Anterior cingulate cortex (tissue), 58 donors: ENCODE measurements at places on chromosomes 12 and 14.

GRCh38 chr12:71186571-71187288 lies 28.9 kb upstream of the TSPAN8 start:
- DNase-seq: no peak

- DNase-seq: no peak
Observed at GRCh38 chr14:50025776-50026175, 90.6 kb downstream of the VCPKMT start.

DNA sequence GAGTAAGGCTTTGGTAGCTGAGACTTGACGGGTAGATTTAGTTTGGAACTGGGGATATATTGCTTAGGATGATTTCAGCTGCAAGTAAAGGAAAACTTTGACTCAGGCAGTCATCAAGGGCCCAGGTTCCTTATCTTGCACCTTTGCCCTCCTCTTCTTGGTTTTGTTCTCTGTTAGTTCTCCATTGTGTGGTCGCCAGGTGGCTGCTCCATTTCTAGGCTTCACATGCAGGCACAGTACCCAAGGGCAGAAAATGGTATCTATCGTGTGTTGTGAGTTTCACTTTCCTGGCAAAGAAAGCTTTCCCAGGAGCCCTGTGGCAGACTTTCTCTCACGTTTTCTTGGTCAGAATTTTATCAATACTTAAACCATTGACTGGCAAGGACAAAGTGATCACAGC lies 50.8 kb downstream of the VRK1 start:
- no peak for DNase-seq

GRCh38 chr12:30357766-30358490 lies 337.7 kb downstream of the IPO8 start:
- no peak for DNase-seq

- no peak for DNase-seq
Observed at GRCh38 chr14:82694820-82695219, 1161.2 kb upstream of the SEL1L start.

DNA sequence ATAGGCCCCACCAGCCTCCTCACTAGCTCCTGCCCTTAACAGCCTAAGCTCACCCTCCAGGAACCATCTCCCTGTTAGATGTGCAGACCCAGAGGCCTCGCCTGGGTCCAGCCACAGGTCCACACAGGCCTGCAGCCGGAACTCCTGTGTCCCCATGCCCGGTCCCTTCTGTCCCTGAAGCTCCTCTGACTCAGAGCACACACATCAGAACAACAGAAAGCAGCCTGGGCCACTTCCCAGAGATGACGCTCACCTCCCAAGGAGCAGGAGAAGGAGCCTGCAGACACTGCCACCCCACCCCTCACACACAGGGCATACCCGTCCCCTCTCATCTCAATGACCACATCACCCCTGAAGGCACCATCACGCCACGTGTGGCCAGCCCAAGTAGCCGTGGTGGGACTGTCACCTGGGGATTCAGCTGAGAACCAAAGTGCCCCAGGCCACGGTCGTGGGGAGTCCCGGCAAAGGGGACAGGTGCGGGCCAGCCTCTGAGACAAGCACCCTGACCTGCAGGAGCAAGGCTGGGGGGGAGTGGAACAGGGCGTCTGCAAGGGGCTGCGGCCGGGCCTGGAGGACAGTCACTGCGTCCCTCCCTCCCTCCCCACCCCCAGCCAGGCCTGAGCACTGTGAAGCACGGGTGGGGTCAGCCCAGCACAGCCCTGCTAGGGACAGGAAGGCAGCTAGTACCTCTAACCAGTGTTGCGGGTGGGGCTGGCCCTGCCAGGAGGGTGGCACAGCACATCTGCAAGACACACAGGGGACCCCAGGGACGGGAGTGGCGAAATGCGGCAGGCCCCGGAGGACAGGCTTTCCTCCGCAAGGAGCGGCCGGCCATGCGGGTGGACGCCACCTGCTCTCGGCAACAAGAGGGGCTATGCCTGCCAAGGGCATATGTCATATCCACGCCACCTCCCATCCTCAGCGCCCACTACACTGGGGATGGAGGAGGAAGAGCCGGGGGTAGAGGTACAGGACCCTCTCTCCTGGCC lies 5.5 kb downstream of the AKT1 start:
- DNase-seq: no peak

DNA sequence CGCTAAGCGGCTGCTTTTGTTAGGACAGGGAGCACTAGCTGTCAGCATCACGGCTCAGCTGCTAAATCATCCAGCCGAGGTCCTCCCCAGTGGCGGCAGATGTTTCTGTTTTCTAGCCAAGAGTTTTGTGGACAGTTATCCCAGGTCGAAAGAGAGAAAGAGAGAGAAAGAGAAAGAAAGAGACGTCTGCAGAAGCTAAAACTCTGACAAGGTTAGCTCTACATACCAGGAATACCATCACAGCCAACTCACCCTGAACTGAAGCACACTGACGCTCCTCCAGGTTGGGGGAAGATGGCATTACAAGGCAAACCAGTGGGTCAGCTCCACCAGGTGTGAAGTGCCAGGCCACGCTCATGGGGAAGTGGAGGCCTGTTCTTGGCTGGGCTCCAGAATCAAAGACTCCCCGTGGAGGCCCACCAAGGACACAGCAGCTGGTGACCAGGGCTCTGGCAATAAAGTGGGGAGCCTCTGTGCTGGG lies 64.9 kb upstream of the DICER1 start:
- DNase-seq: no peak

- no peak for DNase-seq
Observed at GRCh38 chr12:13992106-13992505, 10.7 kb upstream of the GRIN2B start.

DNA sequence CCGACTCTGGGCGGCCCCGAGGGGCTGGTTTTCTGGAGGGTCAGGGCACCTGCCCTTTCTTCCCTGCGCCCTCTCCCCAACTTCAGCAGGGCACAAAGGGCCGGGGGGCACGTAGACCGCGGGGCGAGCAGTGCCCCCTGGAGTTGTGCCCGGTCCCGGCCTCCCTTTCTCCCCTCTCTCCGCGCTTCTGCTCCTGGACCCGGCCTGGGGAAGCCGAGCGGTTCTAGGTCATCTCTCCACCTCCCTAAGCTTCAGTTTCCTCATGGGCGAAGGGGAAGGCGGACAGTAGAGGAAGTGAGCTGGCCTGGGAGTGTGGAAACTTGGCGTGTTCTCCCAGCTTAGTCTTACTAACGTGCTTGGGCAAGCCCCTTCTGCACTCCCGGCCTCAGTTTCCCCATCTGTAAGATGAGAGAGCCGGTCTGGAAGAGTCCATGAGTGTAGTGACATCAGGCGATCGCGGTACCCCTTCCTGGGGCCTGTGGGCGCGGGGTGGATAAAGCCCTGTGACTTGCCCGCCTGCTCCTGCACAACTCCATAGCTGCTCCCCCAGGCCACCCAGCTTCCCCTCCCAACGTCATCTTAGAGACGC lies 158.6 kb upstream of the PARP11 start:
- DNase-seq: no peak

DNA sequence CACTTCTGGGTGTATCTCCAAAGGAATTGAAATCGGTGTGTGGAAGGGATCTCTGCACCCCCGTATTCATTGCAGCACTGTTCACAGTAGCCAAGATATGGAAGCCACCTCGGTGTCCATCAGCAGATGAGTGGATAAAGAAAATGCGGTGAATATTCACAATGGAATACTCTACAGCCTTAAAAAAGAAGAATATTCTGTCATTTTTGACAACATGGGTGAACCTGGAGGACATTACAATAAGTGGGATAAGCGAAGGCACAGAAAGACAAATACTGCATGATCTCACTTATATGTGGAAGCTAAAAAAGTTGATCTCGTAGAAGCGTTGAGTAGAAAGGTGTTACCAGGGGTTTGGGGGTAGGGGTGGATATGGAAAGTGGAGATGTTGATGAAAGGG lies 111.9 kb downstream of the BEGAIN start:
- DNase-seq: no peak

DNA sequence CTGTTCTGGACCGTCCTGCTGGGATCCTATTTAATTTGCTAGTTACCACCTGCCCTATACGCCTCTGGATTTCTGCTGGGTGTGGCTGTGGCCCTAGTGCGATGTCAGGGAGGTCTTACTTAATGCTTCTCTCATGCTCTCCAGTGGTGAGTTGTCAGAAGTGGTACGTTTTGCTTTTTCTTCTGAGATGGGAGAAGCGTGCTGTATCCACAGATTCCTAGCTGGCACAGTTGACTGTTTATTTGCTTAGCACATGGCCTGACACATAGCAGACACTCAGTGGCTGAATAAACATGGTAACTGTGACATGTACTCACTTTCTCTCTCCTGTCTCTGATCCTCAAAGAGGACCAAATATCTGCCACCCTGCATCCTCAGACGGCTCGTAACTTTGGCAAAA lies 107.3 kb downstream of the CACNA1C start:
- DNase-seq: no peak

DNA sequence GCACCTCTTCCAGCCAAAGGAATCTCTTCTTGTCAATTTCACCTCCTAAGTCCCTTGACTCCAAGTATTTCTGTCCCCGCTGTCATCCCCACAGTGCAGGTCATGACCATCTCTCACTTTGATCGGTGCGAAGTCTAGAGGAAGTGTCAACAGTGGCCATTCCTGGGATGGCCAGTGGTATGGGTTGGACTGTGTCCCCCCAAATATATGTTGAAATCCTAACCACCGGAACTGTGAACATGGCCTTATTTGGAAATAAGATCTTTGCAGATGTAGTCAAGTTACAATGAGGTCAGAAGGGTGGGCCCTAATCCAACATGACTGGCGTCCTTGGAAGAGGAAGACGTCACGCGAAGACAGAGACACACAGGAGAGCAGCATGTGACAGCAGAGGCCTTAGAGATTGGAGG lies 155.9 kb upstream of the PRMT8 start:
- no peak for DNase-seq

DNA sequence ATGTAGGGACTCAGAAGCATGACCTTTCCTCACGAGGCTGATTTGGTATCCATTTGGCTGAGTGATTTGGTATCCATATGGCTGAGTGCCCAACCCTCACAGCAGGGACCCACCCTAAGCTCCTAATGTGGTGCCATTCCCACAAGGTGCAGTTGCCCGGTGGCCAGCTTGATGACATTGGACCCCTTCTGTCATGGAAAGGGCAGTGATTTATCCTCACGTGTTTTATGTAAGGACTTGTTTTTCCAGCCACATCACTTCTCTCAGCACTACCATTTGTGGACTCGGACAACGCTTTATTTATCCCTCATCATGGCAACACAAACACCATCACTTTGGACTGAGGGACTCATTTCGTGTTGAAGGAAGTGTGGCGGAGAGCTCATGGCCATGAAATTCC lies 8.5 kb upstream of the CDC42BPB start:
- no peak for DNase-seq

DNA sequence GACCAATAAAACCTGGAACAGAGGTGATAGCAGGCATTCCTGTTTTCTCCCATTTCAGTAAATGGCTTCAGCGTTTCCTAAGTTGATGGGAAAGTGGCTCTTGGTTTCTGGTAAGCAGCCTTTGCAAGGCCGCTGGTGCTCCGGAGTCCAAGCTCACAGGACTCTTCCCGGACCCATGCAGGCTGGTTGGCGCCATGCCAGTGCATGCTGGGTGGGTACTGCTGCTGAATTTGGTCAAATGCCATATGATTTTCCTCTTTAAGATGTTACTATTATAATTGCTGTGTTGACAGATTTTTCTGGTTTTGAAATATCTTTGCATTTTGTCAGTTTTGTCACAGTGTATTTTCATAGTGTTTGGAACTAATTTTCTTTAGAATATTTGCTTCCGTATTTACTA lies 27.7 kb downstream of the PPP2R5C start:
- DNase-seq: no peak
